ENCODE measurements at places on chromosomes 6 and 20.

DNA sequence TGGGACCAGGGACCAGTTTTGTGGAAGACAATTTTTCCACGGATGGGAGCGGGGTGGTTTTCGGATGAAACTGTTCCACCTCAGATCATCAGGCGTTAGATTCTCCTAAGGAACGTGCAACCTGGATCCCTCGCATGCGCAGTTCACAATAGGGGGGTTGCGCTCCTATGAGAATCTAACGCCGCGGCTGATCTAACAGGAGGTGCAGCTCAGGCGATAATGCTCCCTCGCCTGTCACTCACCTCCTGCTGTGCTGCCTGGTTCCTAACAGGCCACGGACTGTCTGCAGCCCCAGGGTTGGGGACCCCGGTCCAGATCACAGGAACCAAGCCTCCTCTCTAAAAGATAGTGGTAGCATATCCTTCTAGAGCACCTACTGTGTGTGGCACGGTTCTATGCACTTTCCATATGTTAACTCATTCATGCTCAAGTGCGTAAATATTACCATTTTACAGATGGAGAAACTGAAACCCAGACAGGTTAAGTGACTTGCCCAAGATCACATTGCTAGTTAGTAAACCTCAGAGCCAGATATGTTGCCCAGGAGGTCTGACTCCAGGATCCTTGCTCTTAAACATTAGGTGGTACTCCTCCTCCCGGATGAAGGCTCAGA is 25.3 kb downstream of the SPDEF start:
- DNase-seq: no peak

DNA sequence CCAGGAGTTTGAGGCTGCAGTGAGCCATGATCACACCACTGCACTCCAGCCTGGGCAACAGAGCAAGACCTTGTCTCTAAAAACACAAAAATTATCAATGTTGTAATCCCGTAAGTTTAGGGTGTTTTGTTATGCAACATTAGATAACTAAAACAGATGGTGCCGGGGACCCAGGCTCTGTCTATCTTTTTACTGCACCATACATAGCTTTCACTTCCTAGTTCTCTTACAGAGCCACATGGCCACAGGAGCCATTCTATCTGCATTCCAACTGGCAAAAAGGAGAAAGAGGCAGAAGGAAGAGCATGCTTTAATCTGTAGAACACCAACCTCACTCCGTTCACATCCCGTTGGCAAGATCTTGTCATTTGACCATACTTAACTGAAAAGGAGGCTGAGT is 5.4 kb upstream of the TCF15 start:
- no peak for DNase-seq

DNA sequence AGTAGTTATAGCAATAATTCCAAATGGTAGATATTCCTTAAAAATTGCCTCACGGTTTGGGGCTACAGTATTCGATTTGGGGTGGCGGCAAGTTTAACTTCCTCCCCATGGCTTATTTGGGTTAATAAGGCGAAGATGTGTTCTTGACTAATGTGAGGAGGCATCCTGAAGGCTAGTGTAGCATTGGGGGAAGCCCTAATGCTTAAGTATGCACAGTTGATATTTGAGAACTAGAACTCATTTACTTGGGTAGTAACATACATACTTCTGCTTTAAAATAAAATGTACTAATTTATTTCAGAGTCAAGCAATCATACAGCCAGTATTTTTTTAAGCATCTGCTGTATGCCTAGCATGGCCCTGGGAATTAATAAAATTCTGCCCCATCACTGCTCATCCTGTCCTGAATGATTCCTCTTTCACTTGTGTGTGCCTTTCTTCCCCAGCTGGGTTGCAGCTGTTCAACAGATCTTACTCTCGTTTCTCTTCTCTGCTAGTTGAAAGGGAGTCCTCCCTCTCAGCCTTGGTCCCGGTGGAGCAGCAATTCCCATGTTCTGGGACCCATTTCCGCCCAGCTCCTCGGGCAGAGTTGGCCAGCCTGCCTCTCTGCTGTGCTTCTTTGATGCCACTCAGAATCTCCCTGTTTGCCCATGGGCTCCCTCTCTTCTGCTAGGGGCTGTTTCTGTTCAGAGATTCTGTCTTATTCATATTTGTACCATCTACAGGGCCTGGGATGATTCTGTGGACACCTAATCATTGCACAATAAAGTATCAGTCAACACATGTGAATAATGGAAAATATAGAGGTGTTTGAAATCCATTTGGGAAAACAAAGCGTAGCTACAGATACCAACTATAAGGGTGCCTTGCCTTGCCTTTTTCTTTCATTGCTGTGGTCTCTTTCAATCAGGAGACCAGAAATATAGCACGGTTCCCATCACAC is 104.8 kb downstream of the ARID1B start:
- DNase-seq: no peak

DNA sequence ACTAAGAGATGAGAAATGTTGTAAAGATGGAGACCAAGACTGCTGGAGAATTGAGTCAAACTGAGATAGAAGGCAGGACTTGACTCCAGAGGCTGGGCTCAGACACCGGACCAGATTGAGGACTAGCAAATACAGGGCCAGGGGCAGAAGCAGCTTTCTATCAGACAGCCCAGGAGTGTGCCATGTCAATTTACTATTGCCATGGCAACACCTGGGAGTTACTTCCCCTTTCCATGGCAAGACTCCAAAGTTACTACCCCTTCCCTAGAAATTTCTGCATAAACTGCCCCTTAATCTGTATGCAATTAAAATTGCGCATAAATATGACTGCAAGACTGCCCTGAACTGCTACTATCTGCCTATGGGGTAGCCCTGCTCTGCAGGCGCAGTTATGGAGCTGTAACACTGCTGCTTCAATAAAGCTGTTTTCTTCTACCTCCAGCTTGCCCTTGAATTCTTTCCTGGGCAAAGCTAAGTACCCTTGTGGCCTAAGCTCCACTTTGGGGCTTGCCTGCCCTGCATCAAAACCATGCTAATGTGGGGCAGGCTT is 90.1 kb upstream of the EDN1 start:
- no peak for DNase-seq

- DNase-seq: no peak
These were observed 191.5 kb upstream of the RSPO3 start for GRCh38 chr6:126926926-126927325.

DNA sequence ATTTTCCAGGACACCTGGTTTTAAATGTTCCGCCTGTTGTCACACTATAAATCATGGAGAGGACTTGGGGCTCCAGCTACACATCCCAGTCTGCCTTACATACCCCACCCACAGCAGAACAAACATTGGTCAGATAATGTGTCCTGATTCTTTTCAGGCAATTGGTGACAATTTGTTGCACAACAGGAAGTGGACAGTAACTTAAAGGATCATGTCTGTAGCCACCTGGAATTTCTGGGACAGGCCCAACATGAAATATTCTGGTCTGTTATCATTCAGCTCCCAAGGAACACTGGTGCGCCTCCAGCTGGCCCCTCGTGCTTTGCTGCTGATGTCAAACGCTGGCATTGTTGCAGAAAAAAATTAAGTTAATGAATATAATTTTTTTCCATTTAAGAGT is 117.2 kb downstream of the SOBP start:
- DNase-seq: no peak

GRCh38 chr6:54988576-54988975 is 142.0 kb downstream of the FAM83B start:
- DNase-seq: no peak

DNA sequence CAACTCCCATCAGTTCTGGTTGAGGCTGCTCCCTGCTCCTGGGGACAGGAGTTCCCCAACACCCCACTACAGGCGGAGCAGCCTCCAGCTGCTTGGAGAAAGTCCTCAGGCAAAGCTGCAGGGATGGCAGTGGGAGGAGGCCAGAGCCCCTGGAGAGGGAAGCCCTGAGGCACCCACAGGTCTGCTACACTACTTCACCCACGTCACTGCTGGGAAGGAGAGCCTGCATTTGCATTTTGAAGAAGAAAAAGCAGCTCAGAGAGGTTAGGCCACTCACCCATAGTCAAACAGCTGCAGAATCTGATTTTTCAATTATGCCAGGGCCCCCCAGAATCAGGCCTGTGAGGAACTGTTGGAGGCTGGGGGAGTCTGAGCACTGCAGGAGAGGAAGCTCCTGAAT is 17.2 kb downstream of the BFSP1 start:
- DNase-seq: no peak

GRCh38 chr6:33344701-33345697 is 27.5 kb upstream of the ZBTB22 start:
- DNase-seq: peak; percentile 73

Measured in NCI-H187 (cell line).